ENCODE measurements at places on chromosomes 1 and 21.

DNA sequence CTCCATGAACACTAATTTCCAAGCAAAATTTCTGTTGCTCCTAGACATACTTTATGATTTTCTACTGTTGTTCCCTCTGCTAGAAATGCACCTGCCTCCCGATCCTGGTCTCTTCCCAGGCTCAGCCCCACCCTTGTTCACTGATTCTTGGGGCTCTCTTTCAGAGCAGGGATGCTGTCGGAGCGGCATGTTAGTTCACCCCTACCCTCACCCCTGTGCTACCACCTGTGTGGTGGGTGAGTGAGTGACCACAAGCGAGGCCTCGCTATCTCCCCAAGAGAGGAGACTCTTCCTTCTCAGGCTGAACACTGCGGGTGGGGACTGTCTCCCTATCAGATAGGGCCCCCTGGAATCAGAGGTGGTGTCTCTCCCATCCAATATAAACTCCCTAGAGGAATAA, 4.9 kb upstream of the S100A8 start:
- DNase-seq, result no peak

- DNase-seq, result no peak
Observed at GRCh38 chr1:221778125-221778524, 36.2 kb upstream of the DUSP10 start.

DNA sequence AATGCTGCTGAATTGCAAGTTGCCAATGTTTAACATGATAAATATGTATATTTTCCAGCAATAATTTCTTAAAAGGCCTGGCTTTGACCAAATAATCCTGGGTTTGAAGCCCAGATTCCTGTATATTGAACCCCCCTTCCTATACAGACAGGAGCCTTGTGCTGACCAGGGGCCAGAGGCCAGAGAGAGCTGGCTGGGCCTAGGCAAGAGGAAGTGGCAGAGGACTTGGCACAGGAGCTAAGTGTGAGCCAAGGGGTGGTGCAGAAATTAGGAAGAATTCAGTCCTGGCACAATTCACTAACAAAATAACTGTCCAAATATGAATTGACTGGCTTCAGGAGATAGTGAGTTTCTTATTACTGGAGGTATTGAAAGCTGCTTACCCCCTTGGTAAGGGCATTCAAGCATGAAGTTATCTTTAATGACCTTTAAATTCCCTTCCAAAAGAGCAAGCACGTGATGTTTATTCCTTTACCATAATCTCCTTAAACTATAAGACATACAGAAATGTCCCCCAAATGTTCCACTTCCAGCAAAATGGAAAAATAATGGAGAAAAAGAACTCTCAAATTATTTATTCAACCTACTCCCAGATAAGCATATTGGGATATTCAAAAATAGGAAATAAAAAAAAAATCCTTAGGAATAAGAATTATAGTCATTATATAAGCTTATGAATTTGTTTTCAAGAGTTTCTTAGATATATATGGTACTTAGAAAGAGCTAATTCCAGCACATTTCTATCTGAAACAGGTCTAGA, 26.6 kb downstream of the NIBAN1 start:
- DNase-seq, result no peak

DNA sequence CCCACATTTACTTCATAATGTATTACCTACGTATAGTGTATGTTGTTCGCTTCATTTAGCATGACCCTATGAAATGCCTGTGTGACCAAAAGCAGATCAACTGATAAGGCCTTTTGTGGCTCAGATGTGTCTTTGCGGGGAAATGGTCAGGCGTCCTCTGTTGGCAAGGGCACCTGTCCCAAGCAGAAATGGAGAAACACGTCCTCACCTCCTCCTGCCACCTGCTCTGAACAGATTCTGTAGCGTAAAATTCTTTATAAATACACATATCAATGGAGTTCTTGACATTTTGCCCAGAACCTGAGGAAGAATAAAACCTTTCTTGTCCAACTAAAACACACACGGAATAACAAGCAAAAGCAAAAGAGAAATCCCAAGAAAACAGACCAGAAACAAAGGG, 417.9 kb downstream of the KIF26B start:
- DNase-seq, result no peak

- no peak for DNase-seq
Observed at GRCh38 chr21:41576013-41576615, 68.2 kb upstream of the TMPRSS2 start.

All from activated gamma-delta T cell (primary cell).